AG10803 (cell line): ENCODE measurements at places on chromosomes 16 and 17.
A peak's percentile ranks its signal among the peaks of the same experiment; 100 is the strongest.

GRCh38 chr17:16361874-16362273 lies 8.6 kb upstream of the CENPV start:
- no peak for DNase-seq

DNA sequence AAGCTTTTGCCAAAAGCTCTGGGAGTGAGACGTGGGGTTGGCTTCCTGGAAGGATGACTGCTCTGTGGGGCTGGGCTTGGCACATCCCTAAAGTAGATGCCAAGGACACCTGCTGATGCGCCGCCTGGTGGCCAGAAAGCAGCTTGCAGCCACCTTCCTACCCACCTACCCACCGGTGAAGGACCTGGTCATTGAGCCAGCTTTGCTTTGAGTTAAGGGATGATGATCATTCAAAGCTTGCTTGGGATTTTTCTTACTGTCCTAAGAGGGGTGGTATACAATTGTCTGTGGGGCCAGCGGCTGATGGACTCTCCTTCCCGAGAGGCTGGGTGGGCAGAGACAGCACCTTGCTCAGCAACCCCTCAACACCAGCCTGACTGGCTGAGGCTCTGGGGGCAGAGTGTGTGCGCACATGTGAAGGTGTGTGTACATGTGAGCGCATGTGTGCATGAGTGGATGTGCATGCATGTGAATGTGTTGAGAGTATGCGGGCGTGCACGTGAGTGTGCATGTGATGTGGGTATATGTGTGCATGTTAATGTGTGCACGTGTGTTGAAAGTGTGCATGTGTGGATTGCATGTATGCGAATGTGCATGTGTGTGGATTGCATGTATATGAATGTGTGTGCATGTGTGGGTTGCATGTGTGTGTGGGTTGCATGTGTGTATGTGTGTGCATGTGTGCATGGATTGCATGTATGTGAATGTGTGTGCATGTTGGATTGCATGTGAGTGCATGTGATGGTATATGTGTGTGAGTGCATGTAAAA lies 18.6 kb downstream of the C1QTNF1 start:
- peak; percentile 65 for DNase-seq

GRCh38 chr16:6483469-6484033 lies 849.1 kb upstream of the RBFOX1 start:
- no peak for DNase-seq

GRCh38 chr17:4598776-4599504 lies 14.6 kb downstream of the SMTNL2 start:
- DNase-seq, result peak; percentile 12

GRCh38 chr16:77652399-77652798 lies 69.9 kb upstream of the NUDT7 start:
- DNase-seq, result peak; percentile 17

DNA sequence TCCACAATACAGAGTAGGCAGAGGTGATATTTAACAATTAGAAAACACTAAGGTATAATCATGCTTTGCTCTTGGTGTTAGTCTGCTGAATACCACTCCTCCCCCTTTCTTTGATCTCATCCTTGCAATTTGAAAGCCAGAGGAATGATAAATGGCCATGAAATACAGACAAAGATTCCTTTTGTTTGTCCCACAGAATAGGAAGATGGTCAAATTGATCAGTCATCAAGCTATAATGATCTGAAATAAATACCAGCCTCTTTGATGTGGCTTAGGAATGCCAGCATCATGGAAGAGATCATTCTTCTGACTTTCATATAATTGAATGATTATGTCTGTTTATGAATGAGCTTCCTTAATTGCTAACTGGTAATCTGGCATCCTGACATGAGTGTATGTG lies 1541.7 kb upstream of the CDH8 start:
- DNase-seq, result no peak

- DNase-seq, result no peak
Observed at GRCh38 chr17:74690409-74690825, 22.3 kb downstream of the CD300LF start.

- no peak for DNase-seq
Observed at GRCh38 chr17:5522476-5522875, 36.1 kb downstream of the MIS12 start.

- peak; percentile 82 for DNase-seq
Observed at GRCh38 chr17:82213251-82214011, 789 bp upstream of the CCDC57 start.

DNA sequence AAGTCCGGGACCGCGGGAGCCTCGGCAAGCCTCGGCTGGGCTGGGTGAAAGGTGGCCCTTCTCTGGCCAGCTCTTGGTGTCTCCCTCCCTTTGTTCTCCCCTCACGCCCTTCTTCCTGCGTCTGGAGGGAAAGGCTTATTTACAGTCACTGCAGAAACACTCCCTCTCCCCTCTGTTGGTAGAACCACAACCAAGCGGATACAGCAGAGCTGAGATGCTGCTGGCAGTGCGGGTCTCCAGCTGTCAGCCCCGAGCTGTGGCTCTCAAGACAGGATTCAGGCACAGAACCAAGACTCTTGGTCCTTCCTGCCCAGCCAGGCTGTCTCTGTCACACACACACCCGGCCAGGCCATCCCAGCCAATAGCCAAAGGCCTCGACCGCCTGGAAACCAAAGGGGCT lies 133.3 kb downstream of the ENGASE start:
- no peak for DNase-seq

GRCh38 chr17:51741458-51741857 lies 417.1 kb downstream of the CA10 start:
- no peak for DNase-seq

- DNase-seq, result no peak
Observed at GRCh38 chr16:2719328-2720063, 528 bp downstream of the PRSS27 start.

DNA sequence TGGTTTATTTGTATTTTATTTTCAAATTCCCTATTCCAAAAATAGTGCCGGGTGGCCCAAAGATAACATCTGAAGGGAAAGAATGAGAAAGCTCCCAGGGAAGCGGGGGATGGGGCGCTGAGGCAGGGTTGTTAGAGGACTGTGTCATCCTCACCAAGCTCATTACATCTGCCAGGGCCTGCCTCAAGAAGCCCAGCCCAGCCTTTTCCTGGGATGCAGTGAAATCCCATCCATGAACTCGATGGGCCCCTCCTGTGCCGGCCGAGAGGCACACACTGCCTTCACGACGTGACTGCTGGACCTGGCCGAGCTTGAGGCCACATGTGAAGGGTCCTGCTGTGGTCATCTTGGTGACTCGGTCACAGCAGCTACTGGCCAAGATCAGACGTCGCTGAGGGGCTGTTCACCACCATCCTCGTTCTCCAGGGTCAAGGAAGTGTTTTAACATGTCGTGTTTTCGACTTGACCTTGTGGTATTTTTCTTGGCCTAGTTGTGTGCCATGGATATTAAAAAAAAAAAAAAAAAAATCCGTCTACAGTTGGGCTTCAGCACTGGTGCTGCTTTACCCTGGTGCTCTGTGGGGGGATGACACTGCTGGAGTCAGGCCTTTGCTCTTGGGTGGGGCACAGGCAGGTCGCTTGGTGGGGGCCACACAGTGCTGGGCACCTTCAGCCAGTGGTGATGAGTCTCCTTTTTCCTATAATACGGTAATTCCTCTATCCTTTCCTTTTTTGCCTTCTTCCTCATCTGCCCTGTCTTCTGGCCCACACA lies 4.9 kb downstream of the TIMM22 start:
- DNase-seq, result peak; percentile 72

DNA sequence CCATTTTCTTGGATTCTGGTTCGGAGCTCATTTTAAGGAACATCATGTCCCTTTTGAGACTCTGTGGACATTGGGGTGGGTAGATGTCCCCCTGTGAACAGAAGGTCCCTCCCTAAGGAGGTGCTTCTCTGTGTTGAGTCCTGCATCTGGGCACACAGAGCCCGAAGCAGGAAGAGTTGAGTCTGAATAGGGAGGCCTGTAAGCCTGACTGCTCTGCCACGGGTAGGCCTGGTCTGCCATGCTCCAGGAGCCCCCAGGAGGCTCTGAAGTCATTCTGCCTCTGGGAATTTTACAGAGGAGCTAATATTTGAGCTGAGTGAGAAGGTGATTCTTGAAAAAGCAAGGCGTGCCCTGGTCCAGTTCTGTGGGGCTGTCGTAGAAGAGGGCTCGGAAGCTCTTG lies 50.6 kb downstream of the TENT4B start:
- no peak for DNase-seq

DNA sequence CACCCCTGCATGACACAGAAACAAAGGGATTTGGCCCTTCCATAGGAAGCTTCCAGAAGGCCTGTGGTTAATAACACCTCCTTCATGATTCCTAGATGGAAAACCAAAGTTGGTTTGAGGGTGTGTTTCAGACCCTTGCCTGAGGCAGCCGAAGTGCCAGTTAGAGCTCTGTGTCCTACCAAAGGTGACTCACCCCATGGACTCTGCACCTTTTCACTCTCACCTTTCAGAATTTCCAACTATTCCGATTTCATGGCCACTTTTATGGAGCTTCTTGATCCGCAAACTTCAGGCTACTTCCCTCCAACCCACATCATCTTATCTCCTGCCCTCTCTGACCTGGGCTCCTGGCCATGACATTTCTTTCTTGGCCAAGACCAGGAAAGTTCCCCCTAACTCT lies 49.2 kb downstream of the MEOX1 start:
- no peak for DNase-seq

- DNase-seq, result no peak
Observed at GRCh38 chr17:47852113-47852949, 1.4 kb upstream of the SP6 start.

- DNase-seq, result no peak
Observed at GRCh38 chr16:73086108-73086507, 38.2 kb upstream of the ZFHX3 start.

GRCh38 chr16:11107780-11108465 lies 148.1 kb downstream of the SOCS1 start:
- DNase-seq, result peak; percentile 42

DNA sequence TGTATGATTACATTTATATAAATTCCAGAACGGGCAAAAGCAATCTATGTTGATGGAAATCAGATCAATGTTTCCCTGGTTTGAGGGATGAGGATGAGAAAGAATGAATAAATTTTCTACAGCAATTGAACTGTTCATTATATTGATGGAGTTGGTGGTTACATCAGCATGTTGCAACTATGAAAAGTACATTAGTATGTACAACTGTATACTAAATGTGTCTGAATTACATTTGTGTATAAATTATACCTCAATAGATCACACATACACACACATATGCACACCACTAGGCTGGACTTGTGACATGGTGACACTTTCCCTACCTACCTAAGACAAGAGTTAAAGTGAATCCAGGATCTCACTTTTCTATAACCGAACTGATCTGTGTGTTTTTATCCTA lies 608.0 kb downstream of the CDH11 start:
- no peak for DNase-seq
